Peyer's patch (tissue), 4 donors: ENCODE measurements at places on chromosomes 12 and 14. TPM values are rescaled to one million over a fixed set of nuclear protein-coding genes. Genes with fewer than 3 reads are reported as not detected.

Gene CAPZA3
- total RNA-seq = not detected

Gene OR6C2
- not detected for total RNA-seq

GRCh38 chr12:94147991-94148738 is at the start of gene PLXNC1:
Gene PLXNC1 (plus strand): TSS chr12:94148577. CDS start chr12:94148972, 395 bp downstream.
- DNase-seq = peak; percentile 82

GRCh38 chr14:100662879-100663760 is 63.6 kb upstream of the DLK1 start:
- peak; percentile 82 for DNase-seq

DNA sequence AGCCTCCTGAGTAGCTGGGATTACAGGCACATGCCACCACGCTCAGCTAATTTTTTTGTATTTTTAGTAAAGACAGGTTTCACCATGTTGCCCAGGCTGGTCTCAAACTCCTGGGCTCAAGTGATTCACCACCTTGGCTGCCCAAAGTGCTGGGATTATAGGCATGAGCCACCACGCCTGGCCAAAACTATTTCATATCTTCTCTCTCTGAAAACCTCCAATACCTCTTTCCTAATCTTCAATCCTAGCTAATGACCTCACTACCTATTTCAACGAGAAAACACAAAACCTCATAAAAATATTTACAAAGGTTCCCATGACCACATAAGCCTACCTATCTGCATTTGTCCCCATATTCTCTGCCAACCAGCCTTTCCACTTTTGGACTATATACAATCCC is 32.3 kb upstream of the ANKS1B start:
- no peak for DNase-seq

GRCh38 chr12:92485351-92486348 is 217.1 kb upstream of the PLEKHG7 start:
- no peak for DNase-seq

GRCh38 chr12:92528097-92528496 is 174.7 kb upstream of the PLEKHG7 start:
- DNase-seq = no peak

- DNase-seq = no peak
Observed at GRCh38 chr12:27158297-27158696, 75.9 kb upstream of the C12orf71 start.

DNA sequence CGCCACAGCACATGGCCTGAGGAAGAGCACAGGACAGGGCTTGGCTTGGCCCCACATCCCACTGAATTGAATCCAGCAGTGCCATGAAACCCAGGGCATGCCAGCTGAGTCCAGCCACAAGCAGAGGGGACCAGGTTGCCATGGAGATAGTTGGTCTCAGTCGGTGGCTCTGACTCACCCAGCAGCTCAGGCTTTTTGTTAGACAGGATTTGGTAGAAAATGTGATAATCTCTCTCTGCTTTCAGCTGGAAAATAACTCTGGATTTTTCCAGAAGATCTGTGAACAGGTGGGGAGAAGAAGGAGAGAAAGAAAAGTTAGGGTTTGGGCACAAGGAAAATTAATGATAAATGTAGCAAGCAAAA is 4.8 kb downstream of the MYH7 start:
- no peak for DNase-seq

- DNase-seq = no peak
Observed at GRCh38 chr14:57391517-57392195, 1.3 kb downstream of the NAA30 start.

DNA sequence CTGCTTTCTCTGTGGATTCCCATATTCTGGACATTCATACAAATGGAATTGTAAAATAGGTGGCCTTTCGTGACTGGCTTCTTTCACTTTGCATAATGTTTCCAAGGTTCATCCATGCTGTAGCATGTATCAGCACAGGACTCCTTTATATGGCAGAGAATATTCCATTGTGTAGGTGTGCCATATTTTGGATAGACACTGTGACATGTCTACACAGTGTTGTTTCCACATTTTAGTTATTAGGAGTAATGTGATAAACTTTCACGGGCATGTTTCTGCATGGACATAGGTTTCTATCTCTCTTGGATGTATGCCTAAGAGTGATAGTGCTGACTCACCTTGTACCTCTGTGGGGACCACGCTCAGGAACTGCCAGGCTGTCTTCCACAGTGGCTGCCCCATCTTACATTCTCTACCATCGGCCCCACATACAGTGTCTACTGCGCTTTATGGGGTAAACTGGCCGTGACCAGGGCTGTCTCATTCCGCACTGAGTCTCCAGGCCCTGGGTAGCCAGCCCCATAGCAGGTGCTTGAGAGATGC is 7.1 kb upstream of the KRT84 start:
- DNase-seq = no peak

GRCh38 chr12:109389146-109389545 is 41.4 kb downstream of the MYO1H start:
- no peak for DNase-seq

- no peak for DNase-seq
Observed at GRCh38 chr12:75000120-75000519, 209.5 kb downstream of the KCNC2 start.

- DNase-seq = no peak
Observed at GRCh38 chr14:76993752-76994151, 34.8 kb downstream of the IRF2BPL start.

- DNase-seq = no peak
Observed at GRCh38 chr14:105774001-105774400, 247.6 kb downstream of the TMEM121 start.
